ENCODE measurements at places on chromosomes 4 and X. TPM values are rescaled to one million over a fixed set of nuclear protein-coding genes. Genes with fewer than 3 reads are reported as not detected.

- no peak for DNase-seq
- H3K4me3 ChIP-seq: no peak overlapping the region
- H3K27me3 ChIP-seq: no peaks in the 10 kb centered on the region
- no peaks in the 10 kb centered on the region for H3K36me3 ChIP-seq
- peak overlapping the region; percentile 16 for H3K27ac ChIP-seq
- peaks cover 2% of the 10 kb centered on the region for H3K4me1 ChIP-seq
Measured at GRCh38 chrX:130100180-130100579, 10.1 kb downstream of the ELF4 start.

DNA sequence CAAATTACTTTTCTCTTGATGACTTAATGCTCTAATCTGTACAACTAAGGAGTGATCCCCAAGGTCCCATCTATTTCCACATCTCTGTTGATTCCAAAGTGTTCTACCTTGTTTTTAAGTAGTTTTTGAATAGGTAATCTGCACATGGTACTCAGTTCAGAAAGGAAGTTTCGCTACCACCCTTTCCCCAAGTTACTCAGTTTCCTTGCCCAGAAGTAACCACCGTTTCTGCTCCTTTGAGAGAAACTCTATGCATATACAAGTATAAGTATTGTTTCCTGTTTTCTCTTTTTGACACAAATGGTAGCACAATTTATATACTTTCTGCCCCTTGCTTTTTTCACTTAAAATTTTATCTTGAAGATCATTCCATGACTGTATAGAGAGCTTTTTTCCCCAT is 18.1 kb downstream of the TMEM154 start:
- no peaks in the 10 kb centered on the region for H3K4me1 ChIP-seq
- no peak overlapping the region for H3K27ac ChIP-seq
- H3K4me3 ChIP-seq: no peak overlapping the region
- no peak for DNase-seq

- peak; percentile 79 for DNase-seq
- no peak overlapping the region for H3K27ac ChIP-seq
- no peaks in the 10 kb centered on the region for H3K4me1 ChIP-seq
- H3K27me3 ChIP-seq: no peaks in the 10 kb centered on the region
- H3K4me3 ChIP-seq: no peak overlapping the region
Measured at GRCh38 chr4:30380404-30380998, 339.7 kb upstream of the PCDH7 start.

SMIM10 gene
- total RNA-seq: 10.0 TPM

DNA sequence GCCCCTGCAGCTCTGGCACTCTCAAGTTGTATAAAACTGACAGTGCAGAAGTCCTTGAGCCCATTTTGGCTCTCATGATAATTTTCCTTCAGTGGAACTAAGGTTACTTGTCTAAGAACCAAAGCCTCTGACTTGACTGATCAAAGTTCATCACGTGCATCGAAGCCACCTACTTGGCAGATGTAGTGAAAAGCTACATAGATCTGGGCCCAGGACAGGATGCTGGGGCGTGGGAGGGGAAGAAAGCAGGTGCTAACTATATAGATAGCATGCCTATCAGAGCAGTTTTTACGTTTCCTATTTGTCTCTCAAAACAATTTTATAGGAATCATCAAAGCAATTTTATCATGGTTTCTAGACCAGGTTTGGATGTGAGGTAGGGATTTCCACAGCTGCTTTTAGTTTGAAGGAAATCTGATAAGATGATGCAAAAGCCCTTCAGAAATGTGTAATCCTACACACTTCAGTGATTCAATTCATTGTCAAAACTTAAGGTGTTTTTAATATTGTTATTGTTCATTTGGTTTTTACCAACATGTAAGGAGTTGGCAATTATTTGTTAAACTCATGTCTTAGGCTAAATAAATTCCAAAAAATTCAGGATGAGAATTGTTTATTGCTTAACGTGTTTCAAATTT is 1.2 kb upstream of the CD40LG start:
- H3K27me3 ChIP-seq: no peaks in the 10 kb centered on the region
- no peak for DNase-seq
- H3K4me1 ChIP-seq: no peaks in the 10 kb centered on the region
- no peaks in the 10 kb centered on the region for H3K36me3 ChIP-seq
- H3K4me3 ChIP-seq: no peak overlapping the region
- H3K27ac ChIP-seq: no peak overlapping the region

GLOD5 gene
- not detected for total RNA-seq

GRCh38 chr4:162706632-162707031 is 460.1 kb downstream of the NAF1 start:
- H3K4me3 ChIP-seq: no peak overlapping the region
- no peaks in the 10 kb centered on the region for H3K27me3 ChIP-seq
- no peak for DNase-seq
- no peaks in the 10 kb centered on the region for H3K4me1 ChIP-seq
- H3K27ac ChIP-seq: no peak overlapping the region

DNA sequence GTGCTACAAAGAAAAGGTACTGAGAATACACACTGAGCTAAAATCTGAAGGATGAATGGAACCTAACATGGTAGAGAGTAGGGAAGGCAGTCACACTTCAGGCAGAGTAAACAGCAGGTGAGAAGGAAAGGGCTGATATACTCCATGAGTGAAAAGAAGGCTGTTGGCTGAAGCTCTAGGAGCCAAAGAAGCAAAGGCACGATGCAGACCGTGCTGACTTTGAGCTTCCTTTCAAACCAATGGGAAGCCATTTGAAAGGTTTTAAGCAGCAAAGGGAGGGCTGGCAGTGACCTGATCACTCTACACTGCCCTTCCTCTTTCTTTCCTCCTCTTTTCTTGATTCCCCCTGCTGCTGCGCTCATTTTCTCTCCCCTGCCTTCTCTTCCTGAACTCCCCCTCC is 66.4 kb downstream of the TMEM154 start:
- H3K36me3 ChIP-seq: no peaks in the 10 kb centered on the region
- no peak for DNase-seq
- H3K27ac ChIP-seq: no peak overlapping the region
- H3K27me3 ChIP-seq: peaks cover 26% of the 10 kb centered on the region

TCEANC gene
- 7.3 TPM for total RNA-seq

- H3K4me3 ChIP-seq: no peak overlapping the region
- no peaks in the 10 kb centered on the region for H3K4me1 ChIP-seq
- DNase-seq: peak; percentile 82
- H3K27ac ChIP-seq: no peak overlapping the region
- H3K27me3 ChIP-seq: no peaks in the 10 kb centered on the region
Measured at GRCh38 chrX:20217271-20217670, 49.4 kb downstream of the RPS6KA3 start.

GRCh38 chrX:39936886-39937770 is 160.6 kb downstream of the BCOR start:
- H3K4me1 ChIP-seq: no peaks in the 10 kb centered on the region
- no peak overlapping the region for H3K4me3 ChIP-seq
- no peaks in the 10 kb centered on the region for H3K36me3 ChIP-seq
- no peaks in the 10 kb centered on the region for H3K27me3 ChIP-seq

COMMD8 gene
- 23.6 TPM for total RNA-seq

DNA sequence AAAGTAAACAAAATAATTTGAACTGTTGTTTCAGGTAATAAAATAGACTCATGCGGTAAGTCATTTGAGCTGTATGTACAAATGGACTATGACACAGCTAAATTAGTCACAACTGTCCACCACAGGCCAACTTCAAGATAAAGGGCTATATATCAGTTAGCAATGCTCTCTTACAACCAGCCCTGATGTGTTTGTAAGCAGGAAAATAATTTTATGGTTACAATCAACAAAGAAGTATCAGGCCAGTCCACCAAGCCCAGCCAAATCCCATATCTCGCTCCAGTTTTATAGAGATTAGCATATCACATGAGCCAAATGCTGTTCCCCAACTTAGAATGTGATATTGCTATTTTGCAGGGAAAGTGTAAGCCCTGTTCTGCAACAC is 511 bp upstream of the DUSP21 start:
- no peak for DNase-seq
- no peak overlapping the region for H3K4me3 ChIP-seq
- no peak overlapping the region for H3K27ac ChIP-seq
- no peaks in the 10 kb centered on the region for H3K36me3 ChIP-seq

GRCh38 chrX:6770936-6771335 is 236.0 kb upstream of the VCX3A start:
- H3K36me3 ChIP-seq: no peaks in the 10 kb centered on the region
- H3K27ac ChIP-seq: no peak overlapping the region
- no peaks in the 10 kb centered on the region for H3K27me3 ChIP-seq
- no peak for DNase-seq
- no peak overlapping the region for H3K4me3 ChIP-seq

DNA sequence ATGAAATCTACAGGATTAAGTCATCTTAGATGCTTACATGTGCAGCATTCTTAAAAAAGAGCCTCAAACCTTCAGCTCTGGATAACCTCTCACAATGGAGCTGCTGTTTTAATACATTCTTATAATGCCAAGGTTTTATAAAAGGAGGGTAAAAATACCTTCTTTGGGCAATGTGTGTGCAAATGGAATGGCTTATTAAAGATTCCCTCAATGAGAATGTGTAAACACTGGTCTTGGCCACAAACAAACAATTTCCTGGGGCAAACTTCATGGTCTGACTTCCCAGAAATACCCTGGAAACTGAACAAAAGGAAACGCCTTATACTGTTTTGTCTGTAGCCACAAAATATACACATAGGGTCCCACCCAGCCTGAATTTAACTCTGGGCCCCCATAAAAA is 148.6 kb upstream of the INTU start:
- no peaks in the 10 kb centered on the region for H3K4me1 ChIP-seq
- no peak overlapping the region for H3K27ac ChIP-seq
- DNase-seq: no peak
- no peaks in the 10 kb centered on the region for H3K27me3 ChIP-seq

MAGEC1 gene
- not detected for total RNA-seq

GRCh38 chr4:134201216-134202161 is at the start of gene PABPC4L:
Gene PABPC4L, minus strand, starts transcription at chr4:134201789. Its CDS starts 770 bp downstream, at chr4:134201019.
- no peaks in the 10 kb centered on the region for H3K27me3 ChIP-seq
- no peaks in the 10 kb centered on the region for H3K4me1 ChIP-seq
- H3K4me3 ChIP-seq: peak within 1 kb of the TSS; percentile 53
- DNase-seq: peak; percentile 81
- no peaks in the 10 kb centered on the region for H3K36me3 ChIP-seq
- peak within 1 kb of the TSS; percentile 14 for H3K27ac ChIP-seq

ARHGEF9 gene
- 10.3 TPM for total RNA-seq

GRCh38 chr4:46934726-46935125 is 25.7 kb upstream of the COX7B2 start:
- DNase-seq: no peak
- H3K27ac ChIP-seq: no peak overlapping the region
- H3K27me3 ChIP-seq: no peaks in the 10 kb centered on the region
- no peak overlapping the region for H3K4me3 ChIP-seq

TREX2 gene
- 1.8 TPM for total RNA-seq

XG gene
- total RNA-seq: 1.3 TPM

DNA sequence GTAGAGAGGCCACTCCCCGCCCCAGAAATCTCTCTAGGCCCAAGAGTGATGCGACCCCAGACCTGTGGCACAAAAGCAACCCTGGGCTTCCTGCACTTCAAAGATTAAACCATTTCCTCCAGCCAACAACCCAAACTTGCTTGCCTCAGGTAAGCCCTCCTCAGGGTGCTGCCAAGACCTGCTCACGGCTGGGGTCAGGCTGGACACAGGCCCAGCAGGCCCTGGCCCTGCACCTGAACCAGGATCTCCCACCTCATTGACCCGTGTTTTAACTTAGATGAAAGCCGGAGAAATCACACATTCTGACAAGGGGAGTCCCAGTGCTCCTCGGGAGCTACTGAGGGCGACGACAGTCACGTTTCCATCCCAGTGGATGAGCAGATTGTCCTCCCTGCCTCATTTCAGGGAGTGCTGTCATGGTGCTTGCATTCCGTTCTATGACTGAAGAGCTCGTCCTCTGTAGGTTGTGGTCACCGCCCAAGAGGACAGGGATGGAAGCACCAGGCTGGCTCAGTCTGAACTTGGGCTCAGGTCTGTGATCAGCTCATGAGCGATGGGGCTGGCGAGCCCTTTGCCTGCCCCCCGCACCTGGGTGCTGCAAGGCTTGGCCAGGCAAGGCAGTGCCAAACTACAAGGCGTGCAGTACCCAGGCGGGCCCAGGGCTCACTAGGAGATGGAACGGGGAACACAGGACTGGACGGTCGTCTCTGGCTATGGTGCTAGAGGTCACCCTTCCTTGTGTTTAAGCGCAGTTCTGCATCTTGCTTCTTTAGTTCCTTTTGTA is 25.9 kb downstream of the WDR1 start:
- no peaks in the 10 kb centered on the region for H3K27me3 ChIP-seq
- H3K36me3 ChIP-seq: peaks cover 68% of the 10 kb centered on the region
- no peak for DNase-seq
- H3K27ac ChIP-seq: no peak overlapping the region
- no peak overlapping the region for H3K4me3 ChIP-seq
- peaks cover 30% of the 10 kb centered on the region for H3K4me1 ChIP-seq

DNA sequence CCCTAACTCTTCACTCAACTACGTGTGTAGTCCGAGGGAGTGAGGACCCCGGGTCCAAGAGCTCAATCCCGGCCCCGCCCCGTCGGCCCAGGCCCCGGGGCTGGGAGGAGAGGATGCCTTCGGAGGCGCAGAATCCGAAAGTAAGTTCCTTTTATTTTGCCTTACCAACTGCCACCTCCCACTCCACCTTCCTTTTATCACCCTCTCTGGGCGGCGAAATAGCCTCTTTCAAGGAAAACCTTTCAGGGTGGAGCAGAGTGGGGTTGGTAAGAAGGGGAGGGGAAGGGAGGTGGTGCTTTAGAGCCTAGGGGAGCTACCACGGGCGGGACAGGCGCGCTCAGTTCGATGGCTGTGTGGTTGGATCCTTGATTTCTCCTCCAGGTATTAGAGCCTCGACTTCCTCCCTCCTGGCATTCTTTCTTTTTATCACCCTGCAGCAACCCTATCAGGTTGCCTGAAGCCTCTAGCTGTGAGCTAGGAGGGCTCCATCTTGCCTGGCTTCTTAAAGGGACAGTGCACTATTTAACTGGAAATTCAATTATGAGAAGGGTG is 191.2 kb downstream of the RRAGB start:
- H3K27ac ChIP-seq: no peak overlapping the region
- DNase-seq: peak; percentile 8
- no peaks in the 10 kb centered on the region for H3K4me1 ChIP-seq
- no peaks in the 10 kb centered on the region for H3K36me3 ChIP-seq

ACE2 gene
- not detected for total RNA-seq

SSX1 gene
- total RNA-seq: not detected

RAB28 gene
- total RNA-seq: 17.7 TPM
